Fibroblast of skin of right biceps (primary cell): ENCODE measurements at places on chromosomes 6 and 20.

- DNase-seq = no peak
Observed at GRCh38 chr6:2355150-2355549, 109.7 kb upstream of the GMDS start.

GRCh38 chr6:32973144-32974015 is 5.0 kb downstream of the BRD2 start:
- DNase-seq = peak; percentile 49

DNA sequence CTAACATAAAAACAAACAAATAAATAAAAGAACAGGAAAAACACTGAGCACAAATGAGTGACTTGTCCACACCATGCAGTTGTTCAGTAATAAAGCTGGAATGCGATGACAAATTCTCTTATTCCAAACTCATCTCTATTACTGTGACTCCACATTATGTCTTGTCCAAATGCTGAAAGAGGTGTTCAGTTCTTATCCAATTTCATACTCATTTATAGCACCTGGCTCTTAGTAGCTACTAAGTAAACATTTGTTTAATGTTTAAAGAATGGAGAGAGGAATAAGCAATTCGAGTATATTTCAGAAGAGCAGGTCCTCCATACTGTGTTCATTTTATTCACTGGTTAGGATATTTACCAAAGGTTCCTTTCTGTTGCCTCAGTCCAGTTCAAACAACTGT is 439.0 kb upstream of the JAG1 start:
- DNase-seq = peak; percentile 38

DNA sequence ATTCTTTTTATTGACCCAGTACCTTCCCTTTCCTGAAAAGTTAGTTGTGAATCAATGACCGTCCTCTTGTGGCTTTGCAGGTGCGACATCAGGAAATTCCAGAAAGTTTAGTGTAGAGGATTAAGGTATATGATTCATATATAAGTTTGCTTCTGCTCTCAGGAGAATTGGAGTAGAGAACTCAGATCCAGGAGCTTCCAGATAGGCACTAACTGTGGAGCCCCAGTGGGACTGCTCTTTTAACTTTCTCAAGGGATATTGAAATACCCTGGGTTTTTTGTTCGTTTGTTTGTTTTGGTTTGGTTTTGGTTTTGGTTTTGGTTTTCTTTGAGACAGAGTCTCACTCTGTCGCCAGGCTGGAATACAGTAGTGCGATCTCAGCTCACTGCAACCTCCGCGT is 9.5 kb downstream of the TAAR2 start:
- DNase-seq = no peak

DNA sequence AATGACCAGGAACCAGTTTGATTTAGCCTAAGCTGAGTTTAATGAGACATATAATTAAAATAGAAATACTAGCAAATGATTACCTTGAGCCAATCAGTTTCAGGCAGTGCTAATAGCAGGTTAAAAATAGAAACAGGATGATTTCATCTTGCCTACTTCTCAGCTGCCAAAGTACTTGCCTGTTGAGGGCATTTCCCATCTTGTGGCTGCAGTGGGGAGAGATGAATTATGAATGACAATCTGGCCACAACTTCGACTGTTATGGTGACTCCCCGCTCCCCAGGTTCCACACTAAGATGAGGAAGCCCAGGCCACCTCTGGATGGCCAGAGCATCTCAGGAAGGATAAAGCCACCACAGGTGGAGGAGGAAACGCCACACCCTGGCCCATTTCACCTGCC is 31.3 kb downstream of the MBOAT1 start:
- DNase-seq = no peak

GRCh38 chr20:59123678-59124255 is 39.9 kb upstream of the ZNF831 start:
- no peak for DNase-seq

- peak; percentile 90 for DNase-seq
Observed at GRCh38 chr6:109440331-109441068, at the start of the genes PPIL6 and SMPD2. Gene PPIL6 (minus strand): TSS chr6:109440628. CDS start chr6:109440590, 38 bp downstream. Gene SMPD2 (plus strand): TSS chr6:109440724. CDS start chr6:109441122, 398 bp downstream.

GRCh38 chr6:135014353-135014832 is 40.2 kb downstream of the HBS1L start:
- DNase-seq = no peak

GRCh38 chr6:42403831-42404230 is 47.9 kb downstream of the TRERF1 start:
- no peak for DNase-seq

DNA sequence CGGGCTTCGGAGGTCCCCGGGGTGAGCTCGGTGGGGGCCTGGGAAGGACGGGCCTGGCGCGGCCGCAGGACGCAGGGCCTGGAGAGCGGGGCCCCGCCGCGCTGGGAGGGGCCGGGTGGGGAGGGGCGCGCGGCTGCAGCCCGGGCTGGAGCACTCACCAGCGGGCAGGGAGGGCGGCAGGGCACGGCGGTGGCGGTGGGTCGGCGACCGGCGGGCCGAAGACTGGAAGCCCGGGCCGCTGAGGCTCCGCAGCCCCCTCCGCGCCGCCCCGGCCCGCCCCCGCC is at the start of gene GATA5:
Gene GATA5, minus strand, starts transcription at position 224 of the 284 bp plus-strand sequence. CDS start 474 bp downstream, outside the sequence.
- no peak for DNase-seq

- DNase-seq = peak; percentile 76
Observed at GRCh38 chr6:155419161-155419560, 36.5 kb downstream of the NOX3 start.

GRCh38 chr6:124714728-124715127 is 247.5 kb upstream of the RNF217 start:
- no peak for DNase-seq

- DNase-seq = no peak
Observed at GRCh38 chr6:169235286-169235685, 18.4 kb downstream of the THBS2 start.

DNA sequence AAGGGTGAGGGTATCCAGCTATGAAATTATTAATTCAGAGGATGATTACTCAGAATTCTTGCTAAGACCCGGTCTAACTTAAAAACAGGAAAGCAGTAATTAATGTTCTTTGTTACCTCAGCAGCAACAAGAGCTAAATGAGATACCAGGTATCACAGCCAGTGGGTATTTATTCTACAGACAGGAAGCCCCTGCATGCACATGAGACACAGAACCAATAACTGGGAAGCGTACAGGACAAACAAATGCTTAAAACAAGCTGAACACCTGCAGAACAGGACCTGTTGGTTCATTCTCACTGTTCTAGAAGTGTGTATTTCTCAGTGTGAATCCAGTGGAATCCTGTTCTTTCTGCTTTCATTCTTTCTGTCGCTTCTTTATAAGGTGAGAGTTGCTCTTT is 30.9 kb downstream of the SCML4 start:
- no peak for DNase-seq

DNA sequence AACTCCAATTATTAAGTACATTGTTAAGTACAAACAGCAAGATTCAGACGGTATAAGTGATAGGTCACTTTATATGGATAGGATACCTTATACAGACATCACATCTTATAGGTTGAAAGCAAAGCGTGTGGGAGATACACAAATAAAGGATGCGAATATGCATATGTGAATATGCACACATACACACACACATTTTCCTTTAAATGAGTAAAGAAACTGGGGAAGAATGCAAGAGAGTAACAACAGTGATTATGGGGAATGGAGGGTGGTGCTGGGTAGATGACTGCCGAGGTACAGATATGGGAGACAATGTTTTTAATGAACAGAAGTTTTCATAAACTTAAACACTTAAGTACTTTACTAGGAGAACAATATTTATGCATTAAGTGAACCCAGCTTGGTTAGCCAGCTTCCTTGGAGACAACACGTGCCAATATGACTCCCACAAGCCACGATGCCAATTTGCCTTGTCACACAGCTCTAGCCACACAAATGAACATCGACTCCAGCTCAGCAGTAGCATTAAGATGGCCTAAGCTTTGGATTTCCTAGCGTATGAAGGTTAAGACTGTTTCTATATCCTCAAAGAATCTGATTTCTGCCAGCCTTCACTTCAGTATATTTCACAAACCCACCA is 96.6 kb downstream of the EPB41L2 start:
- no peak for DNase-seq

GRCh38 chr20:11137688-11138087 is 463.9 kb upstream of the JAG1 start:
- no peak for DNase-seq

DNA sequence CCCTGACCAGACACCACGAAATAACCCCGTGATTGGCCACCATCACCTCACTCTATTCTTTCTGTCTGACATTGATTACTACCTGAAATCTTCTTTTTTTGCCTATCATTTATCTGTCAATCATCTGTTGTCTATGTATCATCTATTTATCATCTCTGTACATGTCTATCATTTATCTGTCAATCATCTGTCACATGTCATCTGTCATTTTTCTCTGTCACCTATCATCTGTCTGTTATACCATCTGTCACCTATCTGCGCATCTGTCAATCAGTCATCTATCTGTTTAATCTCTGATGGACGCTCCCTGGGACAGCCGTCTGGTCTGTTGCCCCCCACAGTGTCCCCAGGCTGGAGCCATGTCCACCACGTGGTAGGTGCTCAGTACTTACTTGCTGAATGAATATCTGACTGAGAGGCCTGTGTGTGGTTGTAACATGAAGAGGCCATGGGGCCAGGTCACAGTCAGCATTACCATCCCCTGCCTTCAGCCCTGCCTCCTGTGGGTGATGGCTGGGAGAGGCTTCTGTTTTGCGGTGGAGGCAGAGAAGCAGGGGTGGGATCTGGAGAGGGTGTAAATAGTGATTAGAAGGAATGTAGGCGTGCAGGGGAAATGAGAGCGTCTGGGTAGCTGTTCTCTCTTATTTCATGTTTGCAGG is 302.7 kb downstream of the QKI start:
- DNase-seq = no peak

DNA sequence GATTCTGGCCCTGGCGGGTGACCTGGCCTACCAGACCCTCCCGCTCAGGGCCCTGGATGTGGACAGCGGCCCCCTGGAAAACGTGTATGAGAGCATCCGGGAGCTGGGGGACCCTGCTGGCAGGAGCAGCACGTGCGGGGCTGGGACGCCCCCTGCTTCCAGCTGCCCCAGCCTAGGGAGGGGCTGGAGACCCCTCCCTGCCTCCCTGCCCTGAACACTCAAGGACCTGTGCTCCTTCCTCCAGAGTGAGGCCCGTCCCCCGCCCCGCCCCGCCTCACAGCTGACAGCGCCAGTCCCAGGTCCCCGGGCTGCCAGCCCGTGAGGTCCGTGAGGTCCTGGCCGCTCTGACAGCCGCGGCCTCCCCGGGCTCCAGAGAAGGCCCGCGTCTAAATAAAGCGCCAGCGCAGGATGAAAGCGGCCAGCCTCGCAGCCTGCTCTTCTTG is 868 bp upstream of the SLC2A4RG start:
- peak; percentile 17 for DNase-seq

- no peak for DNase-seq
Observed at GRCh38 chr6:36683656-36684446, 5.3 kb downstream of the CDKN1A start.

DNA sequence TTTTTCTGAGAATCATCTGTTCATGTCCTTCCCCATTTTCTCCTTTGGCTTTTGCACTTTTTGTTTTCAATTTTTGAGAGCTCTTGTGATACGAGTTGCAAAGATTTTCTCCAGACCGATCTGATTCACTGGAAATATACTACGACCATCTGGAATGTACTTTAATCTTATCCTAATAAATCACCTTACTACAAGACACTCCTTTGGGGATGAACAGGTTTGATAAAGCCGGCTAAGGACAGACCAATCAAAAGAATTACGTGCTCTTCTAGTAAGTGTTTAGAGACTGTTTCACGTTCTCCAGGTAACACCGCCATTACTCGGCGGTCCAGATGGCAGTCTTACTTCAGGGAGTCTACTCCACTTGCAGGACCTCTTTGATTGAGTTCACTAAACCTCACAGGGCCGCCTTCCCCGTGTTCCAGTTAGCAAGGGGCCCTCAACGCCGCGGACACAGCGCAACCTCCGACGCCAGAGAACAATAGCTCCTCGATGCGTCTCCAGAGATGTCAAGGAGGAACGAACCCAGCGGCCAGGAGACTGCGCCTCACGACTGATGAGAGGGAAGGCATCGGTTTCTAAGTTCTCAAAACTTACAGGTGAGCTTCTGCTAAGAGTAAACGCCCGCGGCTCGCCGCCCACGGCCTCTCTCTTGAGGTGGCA is 920 bp upstream of the WTAP start:
- no peak for DNase-seq

GRCh38 chr20:8449123-8449522 is 317.1 kb downstream of the PLCB1 start:
- DNase-seq = peak; percentile 61

- no peak for DNase-seq
Observed at GRCh38 chr6:154429711-154430110, 73.1 kb upstream of the IPCEF1 start.
